Foreskin melanocyte (primary cell): ENCODE measurements at places on chromosomes 1 and 21.

DNA sequence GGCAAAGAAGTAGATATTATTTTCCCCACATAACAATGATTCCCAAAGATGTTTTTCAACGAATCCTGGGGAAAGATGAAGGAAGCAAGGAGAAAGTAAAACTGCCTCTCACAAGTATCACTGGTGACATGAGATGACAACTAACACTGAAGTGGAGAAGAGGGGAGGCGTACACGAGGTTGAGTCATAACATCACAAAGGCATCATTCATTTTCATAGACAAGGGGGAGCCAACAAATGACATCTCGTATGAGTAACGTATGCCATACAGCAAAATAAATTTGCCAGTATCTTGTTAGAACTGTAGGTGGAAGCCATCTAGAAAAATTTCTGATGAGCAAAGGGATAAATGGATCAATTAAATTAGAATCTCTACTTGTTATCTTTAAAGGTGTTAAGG, 56.6 kb downstream of the ATP1B1 start:
- peak; percentile 69 for DNase-seq

GRCh38 chr1:3598522-3599285, 12.6 kb downstream of the MEGF6 start:
- no peak for DNase-seq

GRCh38 chr1:115092175-115092574, 2.9 kb upstream of the TSPAN2 start:
- DNase-seq, result no peak

DNA sequence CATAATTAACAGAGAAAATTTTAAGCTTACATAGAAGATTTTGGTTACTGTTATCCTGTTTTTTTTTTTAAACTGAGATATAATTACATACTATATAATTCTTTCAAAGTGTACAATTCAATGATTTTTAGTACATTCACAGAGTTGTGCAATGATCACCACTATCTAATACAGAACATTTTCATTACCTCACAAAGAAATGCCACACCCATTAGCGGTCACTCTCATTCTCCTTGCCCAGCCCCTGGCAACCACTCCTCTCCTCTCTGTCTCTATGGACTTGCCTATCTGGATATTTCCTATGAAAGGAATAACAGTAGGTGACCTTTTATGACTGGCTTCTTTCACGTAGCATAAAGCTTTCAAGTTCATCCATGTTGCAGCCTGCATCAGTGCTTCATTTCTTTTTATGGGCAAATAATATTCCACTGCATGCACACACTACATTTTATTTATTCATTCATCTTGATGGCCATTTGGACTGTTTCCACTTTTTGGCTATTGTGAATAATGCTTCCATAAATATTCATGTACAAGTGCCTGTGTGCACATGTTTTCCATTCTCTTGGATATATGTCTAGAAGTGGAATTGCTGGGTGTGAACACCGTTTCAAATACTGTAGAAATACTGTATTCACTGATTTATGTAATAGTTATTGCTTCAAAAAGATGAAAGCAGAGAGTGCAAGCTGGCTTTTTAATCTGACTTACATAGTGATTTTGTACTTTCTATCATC, 26.5 kb downstream of the TAF5L start:
- no peak for DNase-seq

- no peak for DNase-seq
These were observed 1171.4 kb upstream of the ADGRL2 start for GRCh38 chr1:80629304-80629837.

- DNase-seq, result no peak
These were observed 101.7 kb downstream of the HUNK start for GRCh38 chr21:31974454-31974985.

GRCh38 chr1:99727575-99728185, 38.8 kb downstream of the FRRS1 start:
- no peak for DNase-seq

GRCh38 chr1:106290805-106291501, 765.5 kb upstream of the PRMT6 start:
- DNase-seq, result no peak

DNA sequence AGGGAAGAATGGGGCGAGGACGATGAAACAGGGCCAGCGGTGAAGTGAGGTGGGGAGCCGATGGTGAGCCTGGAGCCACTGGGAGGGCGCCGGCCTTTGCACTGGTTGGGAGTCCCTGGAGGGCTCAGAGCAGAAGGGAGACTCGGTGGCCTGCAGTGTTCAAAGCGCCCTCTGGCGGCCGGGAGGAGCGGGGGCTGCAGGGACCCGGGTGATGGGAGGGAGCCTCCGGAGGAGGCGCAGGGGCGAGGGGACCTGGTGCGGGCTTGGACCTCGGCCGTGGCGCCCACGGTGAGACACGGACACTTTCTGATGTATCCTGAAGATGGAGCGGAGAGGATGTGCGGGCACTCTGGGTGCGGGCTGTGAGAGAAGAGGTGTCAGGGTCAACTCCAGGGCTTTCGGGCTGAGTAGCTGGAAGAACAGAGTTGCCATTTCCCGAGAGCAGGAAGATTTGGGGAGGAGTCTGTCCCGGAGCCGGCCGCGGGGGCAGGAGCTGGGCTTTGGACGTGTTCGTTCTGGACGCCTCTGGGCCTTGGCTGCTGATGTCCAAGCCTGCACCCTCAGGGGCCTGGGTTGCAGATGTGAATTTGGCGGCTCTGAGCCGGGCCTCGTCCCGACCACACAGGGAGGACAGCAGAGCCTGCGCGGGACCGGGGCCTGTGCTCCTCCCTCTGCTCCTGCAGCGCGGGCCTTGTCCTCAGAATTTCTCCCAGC, 29.7 kb downstream of the HEYL start:
- DNase-seq, result no peak

DNA sequence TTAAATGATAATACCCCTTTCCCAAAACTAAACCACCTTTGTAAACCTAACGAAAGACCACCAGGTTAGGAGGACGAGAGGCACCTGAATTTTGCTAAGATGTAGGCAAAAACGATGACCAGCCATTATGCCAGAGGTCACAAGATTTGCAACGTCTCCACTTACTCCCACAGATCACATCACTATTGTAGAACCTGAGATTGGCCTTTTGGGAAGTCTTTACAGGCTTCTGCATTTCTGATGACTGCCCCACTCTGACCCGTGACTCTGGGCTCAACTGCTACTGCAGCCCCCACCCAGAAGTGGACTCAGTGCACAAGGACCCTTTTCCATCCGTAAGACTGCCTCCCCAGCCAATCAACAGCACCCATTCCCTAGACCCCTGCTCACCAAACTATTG, 36.4 kb upstream of the COL6A2 start:
- no peak for DNase-seq

- DNase-seq, result no peak
These were observed 43.0 kb upstream of the PSEN2 start for GRCh38 chr1:226827458-226827857.

DNA sequence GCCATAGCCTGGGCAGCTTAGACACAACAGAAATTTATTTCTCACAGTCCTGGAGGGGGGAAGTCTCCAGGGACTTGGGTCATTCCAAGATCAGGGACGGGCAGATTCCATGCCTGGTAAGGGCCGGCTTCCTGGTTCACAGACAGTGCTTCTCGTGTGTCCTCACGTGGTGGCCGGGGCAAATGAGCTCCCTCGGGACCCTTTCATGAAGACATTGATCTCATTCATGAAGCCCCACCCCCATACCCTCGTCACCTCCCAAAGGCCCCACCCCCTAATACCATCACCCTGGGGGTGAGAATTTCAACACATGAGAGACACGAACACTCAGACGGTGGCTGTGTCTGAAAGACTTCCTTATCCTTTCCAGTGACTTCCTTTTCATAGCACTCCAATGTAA, 51.5 kb downstream of the ACOT7 start:
- DNase-seq, result peak; percentile 98

- no peak for DNase-seq
These were observed 519 bp downstream of the RERE start for GRCh38 chr1:8816831-8817411.

DNA sequence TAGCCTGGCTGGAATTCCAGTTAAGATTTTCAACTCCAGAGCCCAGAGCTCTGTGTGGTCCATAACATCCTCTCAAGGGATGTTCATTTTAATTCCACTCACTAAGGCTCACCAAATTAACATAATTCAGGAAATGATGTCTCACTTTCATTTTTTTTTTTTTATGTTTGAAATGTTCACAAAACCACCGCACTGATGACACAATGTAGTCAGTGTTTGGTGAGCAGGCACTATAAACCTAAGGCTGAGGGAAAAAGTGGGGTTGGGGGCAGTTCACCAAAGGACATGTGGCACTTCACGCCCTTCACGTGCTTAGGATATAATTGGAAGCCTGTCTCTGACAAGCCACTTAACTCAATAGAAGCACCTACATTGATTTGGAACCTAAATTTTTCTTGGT, 177.3 kb upstream of the CAMK1G start:
- no peak for DNase-seq
